AG04450 (cell line): ENCODE measurements at places on chromosomes 6 and 20.

DNA sequence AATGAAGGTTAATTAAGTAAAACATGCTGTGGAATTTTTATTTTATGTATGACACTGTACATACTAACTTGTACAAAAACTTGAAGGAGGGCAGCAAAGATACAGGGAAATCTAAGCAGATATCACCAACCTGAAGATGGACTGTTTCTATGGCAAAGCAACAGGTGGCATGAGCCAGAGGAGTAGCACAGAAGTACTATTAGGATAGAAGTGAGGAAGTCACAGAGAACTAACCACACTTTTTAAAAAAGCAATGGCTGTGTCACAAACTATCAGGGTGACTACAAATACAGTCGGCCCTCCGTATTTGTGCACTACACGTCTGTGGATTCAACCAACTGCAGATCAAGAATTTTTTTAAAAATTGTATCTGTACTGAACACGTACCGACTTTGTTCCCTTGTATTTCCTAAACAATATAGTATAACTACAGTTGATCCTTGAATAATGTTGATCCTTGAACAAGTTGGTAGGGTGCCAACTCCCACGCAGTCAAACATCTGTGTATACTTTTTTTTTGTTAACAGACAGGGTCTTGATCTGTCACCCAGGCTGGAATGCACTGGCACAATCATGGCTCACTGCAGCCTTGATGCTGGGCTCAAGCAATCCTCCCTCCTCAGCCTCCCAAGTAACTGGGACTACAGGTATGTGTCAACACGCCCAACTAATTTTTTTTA, 61.0 kb downstream of the NUDT3 start:
- no peak for DNase-seq

DNA sequence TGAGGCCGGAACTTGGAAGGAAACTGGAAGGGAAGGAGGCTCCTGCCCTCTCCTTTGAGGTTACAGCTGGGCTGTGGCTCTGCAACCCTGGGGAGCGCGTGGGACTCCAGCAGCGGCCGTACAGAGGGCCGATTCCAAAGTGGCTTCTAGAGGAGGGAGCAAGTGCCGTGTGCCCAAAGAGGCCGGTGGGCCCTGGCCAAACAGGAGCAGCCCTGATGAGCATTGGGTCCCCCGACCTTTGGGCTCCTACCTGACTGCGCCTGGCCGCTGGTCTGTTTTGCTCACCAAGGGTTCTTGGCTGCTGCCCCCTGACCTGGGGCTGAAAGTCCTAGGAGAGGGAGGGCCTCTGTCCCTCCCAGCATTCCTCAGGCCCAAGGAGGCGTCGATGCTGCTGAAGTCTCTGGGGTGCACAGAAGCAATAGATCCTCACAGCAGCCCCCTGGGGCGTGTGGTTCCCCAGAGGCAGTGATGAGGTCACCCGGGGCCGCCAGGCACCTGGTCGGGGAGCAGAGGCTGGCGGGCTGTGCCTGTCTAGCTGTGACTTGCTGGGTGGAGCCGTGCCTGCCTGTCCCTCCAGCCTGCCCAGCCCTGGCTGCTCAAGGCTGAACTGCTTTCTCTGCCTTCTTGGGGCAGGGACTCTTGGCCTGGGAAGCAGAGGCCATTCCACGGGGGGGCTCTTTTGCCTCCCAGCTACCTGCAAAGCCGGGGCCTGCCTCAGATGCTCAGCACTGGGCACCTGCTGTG, 9.8 kb downstream of the RBM38 start:
- no peak for DNase-seq

DNA sequence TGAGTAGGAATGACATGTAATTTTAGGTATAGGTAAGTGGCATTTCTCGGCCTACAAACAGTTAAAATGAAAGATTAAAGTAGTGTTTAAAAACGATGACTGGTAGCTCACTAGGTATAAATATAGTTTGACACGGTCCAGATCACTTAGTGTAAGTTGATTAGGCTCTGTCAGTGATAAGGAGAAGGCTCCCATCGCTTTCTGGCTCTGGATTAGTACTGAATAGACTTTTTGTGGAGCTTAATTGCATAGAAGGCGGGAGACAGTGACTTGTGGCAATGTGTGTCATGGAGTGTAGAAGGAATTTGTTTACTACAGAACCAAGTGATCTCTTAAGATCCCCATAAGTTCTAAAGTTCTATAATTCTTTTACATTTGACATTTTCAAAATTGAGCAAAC, 6.7 kb downstream of the PYGB start:
- DNase-seq: no peak

DNA sequence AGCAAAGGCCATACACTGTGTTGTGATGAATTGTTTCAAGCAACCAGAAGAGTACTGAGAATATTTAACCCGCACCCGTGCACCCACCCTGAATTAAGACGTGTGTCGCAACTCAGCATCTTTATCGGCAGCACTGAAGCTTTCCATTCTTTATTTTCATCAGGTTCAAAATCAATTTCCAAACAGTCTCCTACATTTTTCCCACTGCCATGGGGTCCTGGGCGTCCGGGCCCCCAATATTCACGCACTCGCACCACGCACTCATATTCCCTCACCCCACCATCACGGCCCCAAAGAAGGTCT, 1.8 kb downstream of the LTB start:
- no peak for DNase-seq

- DNase-seq: no peak
Observed at GRCh38 chr20:44728801-44729443, 13.8 kb downstream of the CCN5 start.

DNA sequence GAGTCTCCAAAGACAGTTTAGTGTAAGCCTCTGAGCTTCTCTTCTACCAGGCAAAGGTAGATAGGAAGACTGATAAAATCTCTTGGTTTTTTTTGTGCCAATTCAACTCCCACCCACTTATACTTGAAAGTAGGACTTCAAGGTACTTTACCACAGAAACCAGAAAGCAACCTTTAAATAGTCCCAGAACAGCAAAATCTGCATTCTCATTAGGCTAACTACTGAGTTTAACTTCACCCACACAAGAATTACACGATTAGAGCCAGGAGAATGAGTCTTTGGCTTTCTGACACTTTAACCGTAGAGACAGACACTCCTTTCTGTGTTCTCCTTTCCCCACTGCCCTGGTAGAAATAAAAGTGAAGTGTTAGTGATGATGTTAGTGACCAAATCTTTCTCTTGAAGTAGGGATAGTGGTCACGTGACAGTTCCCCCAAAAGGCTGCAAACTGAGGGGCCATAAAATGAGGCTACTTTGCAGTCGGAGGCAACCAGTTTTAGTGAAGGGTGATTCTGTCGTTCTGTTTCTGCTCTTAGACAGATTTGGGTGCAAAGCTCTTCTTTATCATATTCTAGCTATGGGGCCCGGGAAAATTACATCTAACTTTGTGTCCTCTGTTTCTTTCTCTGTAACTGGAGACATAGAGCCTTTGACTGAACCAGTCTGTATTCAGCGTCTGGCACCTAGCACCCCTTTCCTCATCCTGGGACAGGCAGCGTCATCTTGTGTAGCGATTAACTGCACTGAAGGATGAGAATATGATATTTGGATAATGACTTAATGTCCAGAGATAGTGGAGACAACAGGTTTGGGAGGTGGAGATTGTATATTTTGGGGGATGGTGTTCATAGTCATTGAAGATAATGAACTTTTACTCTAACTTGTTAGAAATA, 206.4 kb upstream of the CITED2 start:
- no peak for DNase-seq

- no peak for DNase-seq
Observed at GRCh38 chr20:16228722-16229121, 344.5 kb downstream of the KIF16B start.

DNA sequence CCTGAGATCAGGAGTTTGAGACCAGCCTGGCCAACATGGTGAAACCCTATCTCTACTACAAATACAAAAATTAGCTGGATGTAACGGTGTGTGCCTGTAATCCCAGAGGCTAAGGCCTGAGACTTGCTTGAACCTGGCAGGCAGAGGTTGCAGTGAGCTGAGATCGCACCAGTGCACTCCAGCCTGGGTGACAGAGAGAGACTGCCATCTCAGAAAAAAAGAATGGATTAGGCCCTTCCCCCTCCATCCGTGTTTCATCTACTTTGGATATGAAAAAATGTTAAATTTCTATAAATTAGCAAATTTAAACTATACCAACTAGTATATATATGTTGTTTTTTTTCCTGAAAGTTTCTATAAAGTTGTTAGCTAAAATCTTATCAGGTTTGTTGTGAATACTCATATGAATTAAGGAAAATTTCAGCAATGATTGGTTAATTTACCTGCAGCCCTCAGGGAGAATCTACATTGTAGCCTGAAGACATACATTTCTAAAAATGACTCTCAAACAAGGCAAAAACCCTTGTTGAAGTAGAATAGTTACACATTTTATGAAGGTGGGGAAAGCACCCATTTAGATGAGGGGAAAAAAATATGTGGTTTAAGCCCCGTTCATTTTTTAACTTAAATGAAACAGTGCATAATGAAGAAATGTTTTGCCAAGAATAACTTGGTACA, 120.9 kb downstream of the TIAM2 start:
- no peak for DNase-seq

- no peak for DNase-seq
Observed at GRCh38 chr20:46312075-46312944, 4.0 kb upstream of the CDH22 start.

GRCh38 chr6:92011681-92012245, 1407.6 kb downstream of the EPHA7 start:
- DNase-seq: no peak

DNA sequence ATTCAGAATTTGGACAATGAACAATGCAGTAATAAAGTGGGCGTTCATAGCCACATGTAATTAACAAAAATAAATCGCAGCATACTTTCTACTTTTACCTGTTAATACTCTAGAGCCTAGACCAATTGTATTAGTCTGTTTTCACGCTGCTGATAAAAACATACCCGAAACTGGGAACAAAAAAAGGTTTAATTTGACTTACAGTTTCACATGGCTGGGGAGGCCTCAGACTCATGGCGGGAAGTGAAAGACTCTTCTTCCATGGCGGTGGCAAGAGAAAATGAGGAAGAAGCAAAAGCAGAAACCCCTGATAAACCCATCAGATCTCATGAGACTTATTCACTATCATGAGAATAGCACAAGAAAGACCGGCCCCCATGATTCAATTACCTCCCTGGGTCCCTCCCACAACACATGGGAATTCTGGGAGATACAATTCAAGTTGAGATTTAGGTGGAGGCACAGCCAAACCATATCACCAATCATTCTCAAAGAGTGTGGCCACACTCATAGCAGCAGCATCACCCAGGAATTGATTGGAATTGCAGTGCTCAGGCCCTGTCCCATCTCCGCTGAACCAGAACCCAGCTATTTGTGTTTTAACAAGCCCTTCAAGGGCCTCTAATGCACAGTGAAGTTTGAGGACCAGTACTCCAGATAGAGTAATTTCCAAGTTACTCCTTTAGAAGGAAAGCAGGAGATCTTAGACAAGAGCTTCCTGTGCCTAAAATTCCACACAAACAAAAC, 650.0 kb downstream of the KIF16B start:
- no peak for DNase-seq

- no peak for DNase-seq
Observed at GRCh38 chr6:50116390-50116789, 66.7 kb upstream of the DEFB112 start.

- DNase-seq: no peak
Observed at GRCh38 chr20:54347166-54347833, 128.1 kb upstream of the DOK5 start.

DNA sequence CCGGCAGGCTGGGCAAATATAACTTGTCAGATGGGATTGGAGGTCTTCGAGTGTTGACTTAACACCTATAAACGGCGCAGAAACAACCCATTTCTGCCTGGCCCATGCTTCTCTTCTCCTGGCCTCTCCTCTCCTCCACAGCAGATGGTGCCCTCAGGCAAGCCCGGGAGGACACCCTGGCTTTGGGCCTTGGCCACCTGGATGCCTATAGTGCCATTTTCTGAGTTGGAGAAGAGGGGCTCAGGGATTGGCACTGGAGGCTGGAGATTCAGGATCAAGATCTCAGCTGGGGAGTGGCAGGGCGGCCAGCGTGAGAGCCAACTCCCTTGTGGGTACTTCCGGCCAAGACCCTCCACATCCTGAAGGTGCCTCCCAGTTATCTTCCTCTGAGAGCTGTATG, 211.9 kb upstream of the PMEPA1 start:
- DNase-seq: no peak

- no peak for DNase-seq
Observed at GRCh38 chr6:167548451-167548850, 223.6 kb downstream of the TTLL2 start.

DNA sequence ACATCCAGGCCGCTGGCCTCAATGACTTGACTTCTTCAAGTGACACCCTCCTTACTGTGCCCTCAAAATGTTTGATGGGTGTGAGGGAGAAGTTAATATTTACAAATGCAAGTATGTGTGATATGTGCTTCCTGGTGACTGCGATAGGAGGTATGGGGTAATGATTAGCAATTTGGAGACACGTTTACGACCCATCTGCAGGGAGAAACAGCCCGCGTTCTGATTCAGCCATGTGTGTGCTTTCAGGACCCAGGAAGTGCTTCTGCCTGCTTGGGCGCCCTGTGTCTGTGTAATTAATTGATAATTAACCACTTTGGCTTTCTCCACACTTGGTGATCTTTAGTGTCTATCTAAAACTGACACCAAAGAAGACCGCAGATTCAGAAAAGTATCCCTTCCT, 25.0 kb downstream of the SIRPA start:
- DNase-seq: no peak

DNA sequence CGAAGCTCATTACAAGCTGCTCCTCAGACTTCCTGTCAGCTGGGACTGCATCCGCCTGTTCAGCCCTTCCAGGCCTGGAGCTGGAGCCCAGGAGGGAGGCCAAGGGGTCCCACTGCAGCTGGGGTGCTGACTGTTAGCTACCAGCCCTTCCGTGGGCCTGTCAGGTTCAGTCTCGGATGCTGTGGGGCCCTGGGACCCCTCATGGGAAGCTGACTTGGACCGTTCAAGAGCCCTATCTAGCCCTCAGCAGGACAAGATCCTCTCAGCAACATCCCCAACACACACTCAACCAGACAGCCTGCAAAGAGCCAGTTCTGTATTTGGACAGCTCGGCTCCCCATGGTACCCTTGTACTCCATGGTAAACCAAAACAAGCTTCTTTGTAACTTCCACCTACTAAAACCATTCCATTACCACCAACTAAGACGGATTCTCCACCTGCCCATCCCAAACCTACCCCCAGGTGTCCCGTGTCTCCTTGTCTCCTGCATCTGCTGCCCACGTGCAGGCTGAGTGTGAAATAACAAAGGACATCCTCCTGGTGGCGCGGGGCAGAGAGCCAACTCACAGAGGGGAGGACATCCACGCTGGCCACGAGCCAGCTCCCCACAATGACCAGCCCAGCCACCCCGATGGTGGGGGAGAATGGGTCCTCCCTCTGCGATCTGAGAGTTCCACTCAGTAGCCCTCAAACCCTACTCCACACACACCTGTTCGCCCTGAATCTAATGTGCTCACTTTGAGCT, 111.2 kb downstream of the TAF4 start:
- DNase-seq: no peak

DNA sequence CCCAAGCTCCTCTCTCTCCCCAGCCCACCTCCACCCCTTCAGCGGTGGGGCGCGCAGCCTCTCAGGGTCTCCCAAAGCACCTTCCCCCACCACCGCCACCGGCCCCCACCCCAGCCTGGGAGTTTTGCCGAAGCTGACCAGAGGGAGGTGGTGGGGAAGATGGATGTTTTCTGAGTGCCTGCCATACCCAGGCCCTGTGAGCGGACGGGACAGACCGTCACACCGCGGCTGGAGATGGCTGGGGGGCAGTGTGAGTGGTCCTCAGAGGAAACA, 5.7 kb downstream of the C20orf204 start:
- DNase-seq: no peak
